Activated CD8-positive, alpha-beta memory T cell treated with anti-CD3 and anti-CD28 coated beads, Interleukin-2, amount 50 U/mL, for 48 hours (primary cell): ENCODE measurements at places on chromosomes 4 and X.

- no peak for DNase-seq
These were observed 212.4 kb downstream of the NR3C2 start for GRCh38 chr4:148229798-148230197.

GRCh38 chrX:121036951-121037350, 10.5 kb upstream of the GLUD2 start:
- DNase-seq: no peak

- no peak for DNase-seq
These were observed 640.1 kb downstream of the ARAP2 start for GRCh38 chr4:35604252-35604651.

DNA sequence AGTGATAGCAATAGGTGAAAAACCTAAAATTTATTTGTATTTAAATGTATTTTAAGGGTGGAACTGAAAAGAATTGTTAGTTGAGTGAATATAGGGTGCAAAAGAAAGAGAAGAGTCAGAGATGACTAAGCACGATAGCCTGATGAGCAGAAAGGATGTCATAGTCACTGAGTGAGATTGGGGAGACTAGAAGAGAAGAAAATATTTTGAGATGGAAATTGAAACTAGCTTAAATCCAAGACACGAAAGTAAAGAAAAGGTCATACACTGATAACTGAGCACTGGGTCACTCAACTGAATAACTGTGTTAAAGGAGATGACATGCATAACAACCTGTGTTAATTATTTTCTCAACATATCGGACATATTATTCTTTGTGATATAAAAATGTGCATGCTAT, 55.5 kb downstream of the SPANXN4 start:
- no peak for DNase-seq

GRCh38 chr4:149161247-149161646, 654.4 kb downstream of the IQCM start:
- no peak for DNase-seq

DNA sequence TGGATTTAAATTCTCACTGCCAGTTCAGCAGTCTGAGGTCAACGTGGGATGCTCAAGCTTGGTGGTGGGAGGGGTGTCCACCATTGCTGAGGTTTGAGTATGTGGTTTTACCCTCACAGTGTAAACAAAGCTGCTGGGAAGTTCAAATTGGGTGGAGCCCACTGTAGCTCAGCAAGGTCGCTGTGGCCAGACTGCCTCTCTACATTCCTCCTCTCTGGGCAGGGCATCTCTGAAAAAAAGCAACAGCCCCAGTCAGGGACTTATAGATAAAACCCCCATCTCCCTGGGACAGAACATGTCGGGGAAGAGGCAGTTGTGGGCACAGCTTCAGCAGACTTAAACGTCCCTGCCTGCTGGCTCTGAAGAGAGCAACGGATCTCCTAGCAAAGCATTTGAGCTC, 14.9 kb upstream of the RRAGB start:
- DNase-seq: no peak

DNA sequence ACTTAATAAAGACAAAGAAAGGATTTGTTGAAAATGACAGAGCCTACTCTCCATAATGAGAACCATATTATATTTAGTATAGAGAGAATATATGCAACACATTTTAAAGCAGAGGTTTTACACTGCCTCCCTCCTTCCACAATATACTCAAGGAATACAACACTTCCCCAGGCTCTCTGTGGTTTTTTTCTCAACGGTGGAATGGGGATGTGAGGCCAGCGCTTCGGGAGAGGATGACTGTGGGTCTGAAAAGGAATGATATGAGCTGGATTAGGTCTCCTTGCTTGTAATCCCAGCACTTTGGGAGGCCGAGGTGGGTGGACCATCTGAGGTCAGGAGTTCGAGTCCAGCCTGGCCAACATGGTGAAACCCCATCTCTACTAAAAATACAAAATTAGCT, 348.7 kb upstream of the KLF3 start:
- DNase-seq: no peak

DNA sequence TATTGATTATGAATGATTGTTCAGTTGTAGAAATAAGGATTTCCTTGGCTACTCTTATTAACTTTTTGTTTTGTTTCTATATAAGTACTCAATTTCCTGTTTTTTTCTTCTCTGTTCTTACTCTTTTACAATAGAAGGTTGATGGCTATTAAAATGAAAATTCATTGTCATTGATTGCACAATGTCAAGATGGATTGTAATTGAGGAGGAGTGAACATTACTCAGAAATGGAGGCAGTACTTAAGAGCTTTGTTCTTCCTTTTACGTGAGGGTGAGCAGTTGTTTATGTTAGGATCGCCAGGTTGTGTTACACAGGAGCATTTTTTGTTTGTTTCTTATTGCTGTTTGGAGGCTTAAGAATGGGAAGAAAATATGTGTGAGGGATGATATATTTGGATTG, 2062.4 kb downstream of the ARAP2 start:
- DNase-seq: no peak

DNA sequence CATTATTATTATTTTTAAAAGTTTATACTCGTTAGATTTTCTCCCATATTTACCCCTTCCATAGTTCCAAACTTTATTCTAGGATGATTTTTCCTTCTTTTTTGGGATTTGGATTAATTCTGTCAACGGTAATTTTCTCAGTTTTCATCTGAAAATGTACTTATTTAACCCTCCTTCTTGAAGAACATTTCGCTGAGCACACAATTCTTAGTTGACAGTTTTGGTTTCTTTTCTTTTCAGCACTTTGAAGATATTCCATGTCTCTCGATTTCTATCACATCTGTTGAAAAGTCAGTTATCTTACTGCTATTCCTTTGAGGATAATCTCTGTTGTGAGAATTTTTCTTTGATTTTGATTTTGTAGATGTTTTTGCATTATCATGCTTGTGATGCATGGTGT, 85.2 kb downstream of the SCLT1 start:
- no peak for DNase-seq

GRCh38 chr4:55008166-55009056, 117.0 kb downstream of the KDR start:
- no peak for DNase-seq

DNA sequence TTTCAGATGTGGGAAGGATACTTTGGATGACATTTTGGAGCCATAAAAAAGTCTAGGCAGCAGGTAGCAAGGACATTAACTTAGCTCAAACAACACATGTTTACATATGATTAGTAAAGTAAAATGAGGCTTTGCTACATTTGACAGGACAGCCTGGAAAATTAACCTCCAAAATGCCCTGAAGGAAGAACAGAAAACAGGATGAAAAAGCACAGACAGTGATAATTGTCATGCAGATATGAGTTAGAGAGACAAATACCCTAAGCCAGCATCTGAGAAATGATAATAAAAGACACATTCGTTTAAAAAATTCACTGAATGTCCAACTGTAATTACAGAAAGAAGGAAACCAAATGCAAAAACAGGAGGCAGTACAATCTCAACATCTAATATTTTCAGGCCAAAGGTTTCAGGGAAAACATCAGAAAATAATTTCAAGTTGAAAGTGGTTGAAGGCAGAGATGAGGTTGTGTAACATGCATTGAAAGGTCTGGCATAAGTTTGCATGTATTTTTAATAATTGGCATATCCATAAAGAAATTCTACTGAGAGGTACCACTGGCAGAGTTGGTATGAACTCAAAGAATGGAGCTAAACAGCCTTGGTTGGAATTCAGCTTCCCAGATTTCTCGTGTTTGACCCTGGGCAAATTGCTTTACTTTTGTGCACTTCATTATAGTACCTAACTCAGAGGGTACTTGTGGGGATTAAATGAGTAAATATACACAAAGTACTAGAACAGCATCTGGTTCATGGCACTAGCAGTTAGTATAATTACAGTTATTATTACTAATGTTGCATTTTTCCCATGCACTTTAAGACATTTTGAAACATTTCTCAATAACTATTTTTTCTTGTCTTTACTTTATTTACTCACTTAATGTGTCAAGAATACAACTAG, 54.4 kb upstream of the MAP9 start:
- no peak for DNase-seq

GRCh38 chr4:59700651-59701050, 1499.5 kb upstream of the ADGRL3 start:
- DNase-seq: no peak

- DNase-seq: no peak
These were observed 425.6 kb downstream of the SMARCA1 start for GRCh38 chrX:129097668-129098067.

- no peak for DNase-seq
These were observed 17.1 kb upstream of the AADAT start for GRCh38 chr4:170106900-170107299.

DNA sequence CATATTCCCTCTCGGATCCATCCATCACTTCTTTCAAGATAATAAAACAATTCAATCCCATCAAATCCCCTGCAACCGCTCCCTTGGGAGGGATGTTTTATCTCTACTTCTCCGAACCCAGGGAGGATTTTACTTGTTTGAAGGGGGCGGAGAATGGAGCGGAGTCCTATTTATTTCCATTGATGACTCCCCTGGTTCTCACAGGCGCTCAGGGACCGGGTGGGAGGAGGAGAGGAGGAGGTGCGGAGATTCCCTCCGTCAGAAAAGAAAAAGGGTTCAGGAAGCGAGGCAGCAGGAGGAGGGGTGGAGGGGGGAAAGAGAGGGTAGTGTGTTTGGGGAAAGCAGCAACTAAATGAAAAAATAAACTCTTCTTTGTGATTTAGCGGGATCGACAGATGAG, 2.1 kb downstream of the NDNF start:
- no peak for DNase-seq

- DNase-seq: no peak
These were observed 7.0 kb upstream of the EREG start for GRCh38 chr4:74357965-74358364.

DNA sequence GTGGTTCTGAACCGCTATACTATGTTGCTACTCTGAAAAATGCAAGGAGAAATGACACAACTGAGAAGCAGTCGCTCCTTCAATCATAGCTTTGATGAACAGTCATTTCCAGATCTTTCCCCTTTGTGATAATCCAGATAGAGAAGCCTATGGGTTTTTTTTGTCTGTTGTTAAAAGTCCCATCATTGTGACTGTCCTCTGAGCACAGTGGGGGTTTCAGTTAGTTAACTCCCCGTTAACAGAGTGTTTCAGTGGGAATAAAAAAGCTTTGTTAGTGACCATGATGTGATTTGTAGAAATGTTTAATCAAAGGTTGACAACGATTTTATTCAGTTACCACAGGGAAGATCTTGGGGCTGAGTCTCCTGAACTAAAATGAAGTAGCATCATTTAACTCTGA, 176.2 kb upstream of the MAOA start:
- no peak for DNase-seq

GRCh38 chr4:173243321-173243720, 74.7 kb downstream of the GALNT7 start:
- DNase-seq: no peak

- no peak for DNase-seq
These were observed 12.9 kb upstream of the NUDT9 start for GRCh38 chr4:87409420-87409939.

GRCh38 chr4:94131212-94131611, 76.5 kb upstream of the SMARCAD1 start:
- no peak for DNase-seq

- no peak for DNase-seq
These were observed 83.4 kb downstream of the TMEM164 start for GRCh38 chrX:110086162-110086915.

- no peak for DNase-seq
These were observed 379.0 kb downstream of the INPP4B start for GRCh38 chr4:142467088-142467487.

GRCh38 chrX:7586126-7586525, 256.8 kb upstream of the VCX start:
- no peak for DNase-seq
